CD8-positive, alpha-beta memory T cell (primary cell): ENCODE measurements at places on chromosomes 3 and 15. TPM values are rescaled to one million over a fixed set of nuclear protein-coding genes. Genes with fewer than 3 reads are reported as not detected.

CADM2 gene
- total RNA-seq = 0.27 TPM

FETUB gene
- total RNA-seq = not detected

CD200R1 gene
- total RNA-seq = 3.5 TPM

GRCh38 chr15:31305796-31306425, 20.7 kb upstream of the KLF13 start:
- DNase-seq = no peak

DNA sequence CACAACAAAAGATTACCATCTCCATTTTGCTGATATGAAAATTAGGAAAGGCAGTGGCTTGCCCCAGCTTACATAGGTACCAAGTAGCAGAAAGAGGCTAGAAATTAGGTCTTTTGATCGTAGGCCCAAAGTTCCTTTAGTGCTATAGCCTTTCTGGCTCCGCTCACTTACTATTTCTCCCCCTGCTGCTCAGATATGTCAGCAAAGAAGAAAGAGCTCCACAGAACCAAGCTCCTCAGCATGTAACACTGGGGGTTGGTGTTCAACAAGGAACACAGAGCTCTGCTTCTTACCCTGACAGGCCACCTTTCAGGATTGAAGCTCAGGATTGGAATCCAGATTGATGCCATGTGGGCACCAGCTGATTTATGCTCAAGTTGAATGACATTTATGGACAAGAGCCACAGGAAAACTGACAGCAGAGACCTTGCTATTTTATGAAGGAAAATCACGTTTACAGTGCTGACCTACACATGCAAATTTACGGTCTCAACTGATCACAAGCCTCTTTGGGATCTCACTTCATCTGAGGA, 6.1 kb upstream of the IL12A start:
- DNase-seq = no peak

DNA sequence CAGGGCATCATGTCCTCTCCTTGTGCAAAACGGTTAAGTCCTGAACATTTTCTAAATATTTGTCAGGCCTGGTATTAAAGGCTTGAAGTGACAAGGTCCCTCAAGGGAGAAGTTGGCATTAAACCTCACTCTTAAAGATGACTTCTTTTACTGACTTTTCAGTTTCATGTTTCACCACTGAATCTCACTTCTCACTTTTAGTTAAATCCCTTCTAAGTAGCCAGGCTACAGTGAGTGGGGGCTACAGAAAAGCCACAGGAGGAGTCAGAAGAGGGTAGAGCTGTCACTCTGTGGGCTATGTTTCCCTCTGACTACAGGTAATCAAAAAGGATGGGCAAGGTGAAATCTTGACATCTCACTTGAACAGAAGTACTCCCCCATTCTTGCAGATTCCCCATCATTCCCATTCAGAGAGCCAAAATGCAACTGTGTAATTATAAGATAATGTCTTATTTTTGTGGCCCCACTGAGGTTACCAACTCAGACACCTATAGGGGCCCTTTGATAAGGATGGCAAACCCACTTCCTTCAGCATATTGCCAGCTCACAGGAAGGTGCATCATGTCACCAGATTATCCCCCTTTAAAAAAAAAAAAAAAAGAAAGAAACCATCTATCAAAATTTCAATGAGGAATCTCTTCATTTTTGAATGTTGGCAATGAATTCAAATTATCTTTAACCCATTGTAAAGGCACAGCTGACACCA, 790.1 kb upstream of the CFAP20DC start:
- DNase-seq = peak; percentile 22

GRCh38 chr3:73409138-73409763, 215.5 kb downstream of the PDZRN3 start:
- no peak for DNase-seq

- DNase-seq = no peak
Observed at GRCh38 chr3:137642831-137643230, 121.3 kb upstream of the SOX14 start.

- DNase-seq = no peak
Observed at GRCh38 chr3:119677641-119677934, 382 bp upstream of the COX17 start.

DNA sequence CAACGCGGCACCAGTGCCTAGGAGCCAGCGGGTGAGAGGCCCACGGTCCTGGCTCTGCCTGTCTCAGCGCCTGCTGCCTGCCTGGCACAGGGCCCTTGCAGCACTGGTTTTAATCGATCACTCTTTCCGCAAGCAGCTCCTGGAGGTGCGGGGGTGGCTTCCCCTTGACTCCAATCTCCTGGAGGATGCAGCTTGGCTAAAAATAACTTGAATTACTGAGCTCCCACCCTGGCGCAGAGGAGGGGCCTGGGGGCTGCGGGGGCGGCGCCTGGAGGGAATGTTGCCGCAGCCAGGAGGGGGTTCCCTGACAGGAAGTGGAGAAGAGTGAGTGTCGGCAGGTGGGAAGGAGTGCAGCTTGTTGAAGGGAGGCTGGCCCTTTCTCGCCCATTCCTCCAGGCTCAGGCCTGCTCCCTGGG, 9.9 kb upstream of the RPL29 start:
- no peak for DNase-seq

GRCh38 chr3:128784232-128784631, 58.2 kb downstream of the RAB7A start:
- DNase-seq = no peak

- DNase-seq = no peak
Observed at GRCh38 chr3:29755416-29755815, 474.5 kb downstream of the RBMS3 start.

GRCh38 chr3:34073111-34073510, 274.7 kb downstream of the PDCD6IP start:
- DNase-seq = no peak

- DNase-seq = no peak
Observed at GRCh38 chr15:85750319-85751290, 44.1 kb downstream of the KLHL25 start.
